ENCODE measurements at places on chromosomes 16 and 17.

- no peak for DNase-seq
These were observed 23.0 kb upstream of the GNA13 start for GRCh38 chr17:65079489-65079900.

DNA sequence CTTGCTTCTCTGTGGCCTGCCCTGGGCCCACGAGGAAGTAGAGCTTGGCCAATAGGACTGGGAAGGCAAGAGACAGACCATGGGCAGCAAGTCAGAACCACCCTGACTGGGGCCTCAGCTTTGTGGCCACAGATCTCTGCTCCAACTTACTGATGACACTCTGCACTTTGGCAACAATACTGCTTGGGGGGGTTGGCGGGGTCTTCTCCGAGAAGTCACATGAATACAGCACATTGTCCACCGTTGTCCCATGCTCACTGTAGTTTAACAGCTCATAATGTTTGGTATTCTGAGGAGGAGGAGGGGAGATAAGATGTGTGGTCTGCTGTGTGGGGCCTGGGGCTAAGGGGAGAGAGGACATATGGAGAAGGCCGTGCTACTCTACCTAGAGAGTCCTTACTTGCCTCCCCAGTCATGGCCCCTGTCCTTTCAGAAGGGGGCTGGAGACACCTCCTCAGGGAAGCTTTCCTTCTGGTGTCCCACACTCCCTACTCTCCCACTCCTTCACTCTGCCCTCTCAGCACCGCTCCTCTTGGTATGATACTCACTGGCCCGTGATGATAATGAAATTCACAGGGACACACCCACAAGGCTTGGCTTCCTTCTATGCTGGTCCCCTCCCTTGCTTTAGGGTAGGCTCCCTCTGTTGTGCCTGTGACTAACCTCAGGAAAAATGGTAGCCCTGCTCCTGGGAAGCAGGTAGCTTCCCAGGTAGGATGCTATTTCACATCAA, 4.0 kb upstream of the DHRS13 start:
- DNase-seq, result no peak

GRCh38 chr17:44767493-44767892, 8.7 kb downstream of the ADAM11 start:
- DNase-seq, result no peak

- DNase-seq, result no peak
These were observed 20.3 kb downstream of the GGA3 start for GRCh38 chr17:75241143-75241430.

DNA sequence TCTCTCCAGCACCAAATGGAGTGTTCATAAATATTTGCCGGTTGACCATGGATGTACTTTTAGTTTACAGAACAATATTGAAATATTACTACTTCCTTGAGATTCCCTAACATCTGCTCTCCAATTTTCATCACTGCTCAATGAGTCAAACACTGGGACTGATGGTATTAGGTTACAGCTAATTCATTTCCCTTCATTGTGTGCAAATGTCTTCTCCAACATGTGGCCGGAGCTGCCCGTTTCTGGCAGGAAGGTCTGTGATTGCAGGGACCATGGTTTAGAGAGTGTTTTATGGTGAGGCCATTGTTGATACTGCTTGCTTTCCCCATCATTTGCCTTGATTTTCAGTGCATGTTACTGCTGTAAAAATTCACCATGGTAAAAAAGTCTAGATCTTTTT, 209.3 kb downstream of the HS3ST3B1 start:
- no peak for DNase-seq

DNA sequence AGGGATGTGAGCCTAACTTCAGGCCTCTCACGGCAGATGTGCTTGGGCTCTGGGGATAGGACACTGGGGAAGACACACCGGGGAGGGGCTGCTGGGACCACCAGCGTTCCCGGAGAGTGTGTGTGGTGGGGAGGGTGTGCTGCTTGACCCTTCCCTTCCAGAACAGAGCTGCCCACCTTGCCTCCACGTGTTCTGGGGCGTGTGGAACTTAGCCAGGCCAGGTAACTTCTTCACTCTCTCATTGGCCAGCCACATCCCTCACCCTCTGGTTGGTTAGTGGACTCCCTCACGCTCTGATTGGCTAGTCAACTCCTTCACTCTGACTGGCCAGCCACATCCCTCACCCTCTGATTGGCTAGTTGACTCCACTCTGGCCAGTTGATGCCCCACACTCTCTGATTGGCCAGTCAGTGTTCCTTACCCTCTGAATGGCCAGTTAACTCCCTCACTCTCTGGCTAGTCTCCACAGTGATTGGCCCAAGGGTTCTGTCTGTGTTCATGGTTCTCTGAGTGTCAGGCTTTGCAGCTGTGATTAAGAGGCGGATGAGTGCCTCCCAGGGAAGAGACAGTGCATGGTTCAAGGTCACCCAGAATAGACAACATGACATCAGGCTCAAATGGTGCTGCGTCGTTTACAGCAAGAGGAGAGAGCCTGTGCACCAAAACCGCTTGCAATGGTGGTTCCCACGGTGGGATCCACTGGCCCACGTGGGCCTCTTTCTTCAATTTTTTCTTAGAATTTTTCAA, 10.0 kb downstream of the TMEM235 start:
- no peak for DNase-seq

GRCh38 chr16:67406111-67406971, 9.9 kb downstream of the ZDHHC1 start:
- DNase-seq, result no peak

- DNase-seq, result no peak
These were observed 61.0 kb upstream of the LGALS9 start for GRCh38 chr17:27569884-27570577.

DNA sequence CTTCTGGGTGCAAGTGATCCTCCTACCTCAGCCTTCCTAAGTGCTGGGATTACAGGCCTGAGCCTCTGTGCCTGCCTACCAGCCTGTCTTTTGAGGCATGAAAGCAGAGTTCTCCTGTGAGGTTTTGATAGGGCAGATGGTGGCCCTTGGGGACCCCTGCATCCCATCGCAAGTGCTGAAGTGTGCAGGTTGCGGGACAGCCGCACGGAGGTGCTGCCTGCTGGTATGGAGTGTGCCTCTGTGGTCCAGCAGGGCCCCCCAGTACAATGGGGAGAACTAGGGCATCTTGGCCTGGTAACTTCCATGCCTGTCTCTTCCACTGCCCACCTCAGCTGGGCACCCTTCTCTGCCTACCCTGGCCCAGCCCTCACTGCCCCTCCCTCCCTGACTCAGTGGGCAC, 9.9 kb upstream of the NDRG4 start:
- no peak for DNase-seq

- DNase-seq, result no peak
These were observed 209.4 kb upstream of the CIBAR2 start for GRCh38 chr16:85321509-85322271.

DNA sequence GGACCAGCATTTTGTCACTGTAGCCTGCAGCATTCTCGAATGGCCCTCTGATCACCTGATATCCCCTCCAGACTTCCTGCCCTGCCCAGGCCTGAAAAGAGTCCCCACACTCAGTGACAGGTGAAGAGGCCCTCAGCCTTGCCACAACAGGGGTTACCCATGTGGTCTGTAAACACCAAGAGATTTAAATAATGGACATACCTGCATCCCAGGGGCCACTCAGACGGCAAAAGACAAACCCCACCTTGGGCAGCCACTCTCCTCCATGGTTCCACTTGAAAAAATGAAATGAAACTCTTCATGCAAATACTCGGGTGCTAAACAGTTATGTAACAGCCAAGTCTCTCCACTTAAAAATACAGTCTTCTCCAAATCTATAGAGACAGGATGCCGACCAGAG, 22.9 kb upstream of the PECAM1 start:
- no peak for DNase-seq

GRCh38 chr17:64032081-64032480, 11.6 kb upstream of the ICAM2 start:
- DNase-seq, result no peak

DNA sequence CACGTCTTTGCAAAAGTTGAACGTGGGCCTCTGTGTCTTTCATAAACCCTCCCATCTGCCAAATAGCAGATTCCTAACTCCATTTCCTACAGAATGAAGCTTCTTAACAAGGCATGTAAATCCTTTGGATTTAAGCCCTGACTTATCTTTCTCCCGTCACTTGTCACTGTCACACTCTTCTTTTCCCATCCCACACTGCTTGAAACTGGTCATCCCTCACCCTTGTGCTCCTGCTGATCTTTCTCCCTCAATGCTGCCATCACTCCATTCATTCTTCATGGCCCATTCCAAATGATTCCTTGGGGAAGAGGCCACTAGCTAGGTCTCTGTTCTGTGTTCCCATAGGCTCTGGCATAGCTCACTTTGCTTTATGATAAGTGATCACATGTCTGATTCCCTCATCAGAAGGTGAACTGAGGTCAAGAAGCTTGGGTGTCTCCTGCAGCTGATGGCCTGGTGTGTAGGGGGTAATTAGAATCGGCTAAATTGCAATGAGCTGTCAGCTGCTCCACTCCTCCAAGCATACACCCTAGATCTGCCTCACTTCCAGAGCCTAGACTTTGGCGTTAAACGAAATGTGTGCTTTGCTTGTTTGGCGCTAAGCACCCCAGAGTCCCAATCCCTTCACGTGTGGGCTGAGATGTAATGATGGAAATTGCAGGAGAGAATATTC, 61.7 kb downstream of the PECAM1 start:
- DNase-seq, result no peak

GRCh38 chr16:85523602-85524364, 89.3 kb upstream of the GSE1 start:
- no peak for DNase-seq

- no peak for DNase-seq
These were observed 102.0 kb upstream of the CDH5 start for GRCh38 chr16:66264311-66265047.

DNA sequence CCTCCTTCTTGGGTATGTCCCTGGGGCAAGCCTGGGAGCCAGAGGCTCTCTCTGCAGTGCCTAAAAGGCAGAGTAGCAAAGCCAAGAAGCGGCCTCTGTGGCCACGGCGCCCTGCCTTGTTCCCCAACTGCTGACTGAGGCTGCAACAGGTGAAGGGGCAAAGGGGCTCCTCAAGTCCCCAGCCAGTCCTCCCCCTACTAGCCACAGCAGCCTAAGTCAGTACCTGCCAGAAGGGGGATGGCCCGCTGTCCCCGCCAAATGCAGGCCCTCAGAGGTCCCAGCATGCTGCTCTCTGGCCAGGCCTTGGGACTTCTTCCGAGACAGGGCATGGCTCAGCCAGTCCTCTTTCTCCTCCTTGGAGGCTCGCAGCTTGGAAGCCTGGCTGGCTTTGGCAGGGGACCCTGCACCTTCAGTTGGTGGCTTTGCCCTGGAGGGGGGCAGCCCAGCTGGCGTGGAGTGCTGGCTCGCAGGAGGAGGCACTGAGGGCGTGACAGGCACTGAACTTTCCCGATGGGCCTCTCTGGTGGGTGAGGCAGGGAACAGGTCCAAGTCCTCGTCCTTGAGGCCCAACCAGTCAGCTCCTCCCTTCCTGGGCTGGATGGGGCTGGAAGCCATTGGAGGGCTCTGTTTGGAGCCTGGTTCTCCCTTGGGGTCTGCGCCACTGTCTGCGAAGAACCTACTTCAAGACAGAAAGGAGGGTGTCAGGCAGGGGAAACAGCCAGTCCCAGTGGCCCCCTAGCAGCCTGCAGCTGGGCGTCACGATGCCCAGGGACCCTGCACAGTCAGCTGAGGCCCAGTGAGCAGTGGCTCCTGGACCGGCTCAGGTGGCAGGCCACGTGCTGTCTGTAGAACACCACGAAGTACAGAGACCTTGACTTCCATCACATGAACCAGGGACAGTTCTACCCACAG, 17.6 kb downstream of the FBF1 start:
- DNase-seq, result no peak

DNA sequence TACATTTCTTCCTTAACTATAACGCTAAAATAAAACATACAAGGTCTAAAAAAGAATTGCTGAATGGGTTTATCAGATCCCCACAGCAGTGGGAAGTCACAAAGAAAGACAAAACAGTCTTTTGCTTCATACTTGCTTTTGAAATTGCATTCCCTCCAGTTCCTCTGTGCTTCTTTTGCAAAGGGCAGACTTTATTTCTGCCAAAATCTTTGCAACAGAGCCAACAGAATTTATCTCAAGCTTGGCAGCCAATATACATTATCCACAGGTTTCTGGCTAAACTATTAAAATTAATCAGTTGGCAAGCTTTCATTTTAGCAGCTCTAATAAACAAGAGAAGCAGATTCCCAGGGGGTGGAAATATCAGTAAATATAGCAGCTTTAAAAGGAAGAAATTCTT, 378.9 kb upstream of the CA10 start:
- DNase-seq, result no peak

- DNase-seq, result no peak
These were observed 1.8 kb downstream of the PIK3R5 start for GRCh38 chr17:8963647-8964258.
